T-helper 2 cell (primary cell): ENCODE measurements at places on chromosomes 13 and 19.
A peak's percentile ranks its signal among the peaks of the same experiment; 100 is the strongest.

DNA sequence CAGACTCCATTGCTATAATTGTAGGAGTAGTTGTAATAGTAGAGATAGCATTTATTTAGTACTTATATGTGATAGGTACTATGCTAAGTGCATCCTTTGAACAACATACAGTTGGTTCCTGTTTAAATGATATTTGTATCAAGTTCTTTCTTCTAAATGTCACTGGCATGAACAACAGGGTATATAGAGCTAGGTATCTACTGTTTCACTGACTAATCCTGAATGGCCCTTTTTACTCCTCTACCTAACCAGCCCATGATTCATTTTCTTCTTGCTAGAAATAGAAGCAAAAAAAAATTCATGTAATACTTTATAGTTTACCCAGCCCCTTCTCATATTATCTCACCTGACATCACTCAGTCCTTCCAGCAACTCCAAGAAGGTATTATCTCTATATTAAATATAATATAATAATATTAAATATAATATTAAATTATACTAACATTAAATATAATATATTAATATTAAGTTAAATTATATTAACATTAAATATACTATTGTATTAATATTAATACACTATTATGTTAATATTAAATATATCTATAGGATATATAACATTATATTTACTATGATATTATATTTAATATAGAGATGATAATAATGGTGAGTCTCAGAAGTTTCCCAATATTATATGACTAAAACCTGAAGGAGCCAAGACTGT is 74.2 kb downstream of the FRY start:
- no peak for DNase-seq

- DNase-seq: no peak
These were observed 99.2 kb downstream of the SLC7A1 start for GRCh38 chr13:29496241-29496712.

DNA sequence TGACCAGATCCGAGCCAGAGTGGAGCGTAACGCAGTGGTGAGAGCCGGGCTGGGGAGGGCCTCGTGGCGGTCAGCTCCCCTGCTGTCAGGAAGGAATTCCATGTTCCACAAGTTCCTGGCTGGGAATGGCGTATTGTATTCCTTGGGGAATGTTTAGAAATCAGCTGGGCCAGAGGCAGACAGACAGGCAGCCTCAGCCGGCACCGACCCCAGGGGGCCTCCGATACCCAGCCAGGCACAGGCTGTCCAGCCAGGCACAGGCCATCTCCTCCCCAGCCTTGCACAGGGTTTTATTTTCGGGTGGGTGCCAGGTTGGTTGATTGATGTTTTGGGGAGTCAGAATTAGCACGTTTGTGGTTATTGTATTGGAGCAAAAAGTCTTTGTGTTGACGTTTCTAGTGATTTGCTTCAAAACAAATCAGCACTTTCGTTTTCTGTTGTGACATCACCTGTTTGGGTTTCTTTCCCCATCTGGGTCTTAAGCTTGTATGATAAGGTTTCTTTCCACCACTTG is 126.6 kb upstream of the MCF2L start:
- DNase-seq: no peak

DNA sequence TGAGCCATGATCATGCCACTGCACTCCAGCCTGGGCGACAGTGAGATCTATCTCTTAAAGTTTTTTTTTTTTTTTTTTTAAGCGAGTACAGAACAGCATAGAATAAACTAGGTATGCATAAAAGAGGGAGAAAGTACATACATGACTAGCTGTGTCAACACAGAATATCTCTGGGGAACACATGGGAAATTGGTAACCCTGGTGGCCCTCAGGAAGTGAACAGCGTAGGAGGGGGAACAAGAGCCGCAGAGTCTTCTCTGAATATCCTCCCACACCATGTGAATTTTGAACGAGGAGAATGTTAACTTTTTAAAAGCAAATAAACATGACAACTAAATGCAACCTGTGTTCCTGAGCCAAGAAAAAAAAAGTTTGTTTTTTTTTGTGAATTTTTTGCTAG is 15.2 kb downstream of the PHLDB3 start:
- no peak for DNase-seq

DNA sequence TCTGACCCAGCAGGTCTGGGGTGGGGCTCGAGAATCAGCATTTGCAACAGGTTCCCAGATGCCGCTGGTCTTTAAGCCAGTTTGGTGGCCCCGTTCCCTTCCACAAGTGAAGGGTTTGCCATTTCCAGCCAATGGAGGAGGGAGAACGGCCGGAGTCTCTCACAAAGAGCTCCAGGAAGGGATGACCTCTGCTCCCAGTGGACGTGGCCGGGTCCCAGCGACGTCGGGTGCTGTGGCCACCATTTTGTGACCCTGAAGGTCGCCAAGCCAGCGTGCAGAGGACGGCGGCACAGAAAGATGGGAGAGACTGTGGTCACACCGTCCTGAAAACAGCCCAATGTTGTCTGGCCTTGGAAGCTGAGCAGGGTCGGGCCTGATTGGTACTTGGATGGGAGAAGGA is 8.0 kb downstream of the SHC2 start:
- no peak for DNase-seq

DNA sequence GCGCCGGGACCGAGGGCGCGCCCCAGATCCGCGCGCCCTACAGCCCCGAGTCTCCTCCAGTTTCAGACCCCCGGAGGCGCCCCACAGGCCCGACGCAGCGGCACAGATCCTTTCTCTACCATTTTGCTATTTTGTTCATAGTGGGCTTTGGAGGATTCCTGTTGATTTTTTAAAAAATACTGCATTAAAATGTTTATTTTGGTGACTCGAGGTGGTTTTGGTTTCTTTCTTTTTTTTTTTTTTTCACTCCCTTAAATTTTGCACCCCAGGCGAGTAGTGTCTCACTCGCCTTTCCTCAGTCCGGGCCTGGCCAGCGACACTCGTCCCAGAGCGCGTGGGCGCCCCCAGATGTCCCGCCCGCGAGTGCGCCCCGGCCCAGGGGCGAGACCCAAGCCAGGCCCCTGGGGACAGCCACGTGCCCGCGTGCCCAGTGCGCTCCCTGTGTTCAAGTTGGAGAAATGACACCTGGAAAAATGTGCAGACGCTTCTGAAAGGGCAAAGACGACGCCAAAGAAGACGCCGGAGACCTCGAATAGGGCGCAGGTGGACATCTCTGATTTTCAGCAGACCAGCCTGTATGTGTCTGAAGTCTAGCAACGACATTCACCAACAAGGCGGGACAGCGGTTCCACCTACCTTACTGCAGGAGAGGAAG is 471 bp upstream of the INSR start:
- DNase-seq: no peak

- peak; percentile 27 for DNase-seq
These were observed 21.2 kb upstream of the DOCK9 start for GRCh38 chr13:98998831-98999638.

- no peak for DNase-seq
These were observed 81.3 kb downstream of the URI1 start for GRCh38 chr19:30023330-30023729.

DNA sequence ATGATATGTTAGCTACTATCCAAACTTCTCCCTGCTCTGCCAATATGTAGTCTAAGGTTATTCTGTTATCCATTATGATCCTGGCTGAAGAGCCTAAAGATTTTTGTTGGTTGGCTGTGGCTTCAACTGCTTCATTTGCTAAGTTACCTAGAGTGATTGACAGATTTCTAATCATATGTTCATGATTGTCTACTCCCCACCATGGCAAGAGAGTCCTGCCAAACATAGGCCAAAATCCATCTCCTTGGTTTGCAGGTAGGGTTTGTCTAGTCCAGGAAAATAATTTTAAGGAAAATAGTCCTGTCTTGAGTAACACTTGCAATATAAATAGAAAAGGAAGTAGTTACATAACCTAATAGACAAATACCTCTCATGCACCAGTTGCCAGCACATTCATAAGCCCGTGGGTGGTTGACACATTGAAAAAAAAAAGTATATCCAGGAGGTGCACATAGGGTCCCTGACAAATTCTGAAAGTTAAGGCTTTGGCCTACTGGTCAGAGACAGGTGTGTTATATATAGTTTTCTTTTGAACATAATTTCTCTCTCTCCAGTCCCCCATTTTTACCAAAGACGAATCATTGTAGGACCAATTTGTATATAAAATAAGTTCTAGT is 5.4 kb upstream of the CBY2 start:
- no peak for DNase-seq

GRCh38 chr13:25494698-25495411 is 123.1 kb downstream of the ATP8A2 start:
- DNase-seq: no peak

- DNase-seq: no peak
These were observed 632.3 kb downstream of the SLITRK6 start for GRCh38 chr13:85166891-85167290.

DNA sequence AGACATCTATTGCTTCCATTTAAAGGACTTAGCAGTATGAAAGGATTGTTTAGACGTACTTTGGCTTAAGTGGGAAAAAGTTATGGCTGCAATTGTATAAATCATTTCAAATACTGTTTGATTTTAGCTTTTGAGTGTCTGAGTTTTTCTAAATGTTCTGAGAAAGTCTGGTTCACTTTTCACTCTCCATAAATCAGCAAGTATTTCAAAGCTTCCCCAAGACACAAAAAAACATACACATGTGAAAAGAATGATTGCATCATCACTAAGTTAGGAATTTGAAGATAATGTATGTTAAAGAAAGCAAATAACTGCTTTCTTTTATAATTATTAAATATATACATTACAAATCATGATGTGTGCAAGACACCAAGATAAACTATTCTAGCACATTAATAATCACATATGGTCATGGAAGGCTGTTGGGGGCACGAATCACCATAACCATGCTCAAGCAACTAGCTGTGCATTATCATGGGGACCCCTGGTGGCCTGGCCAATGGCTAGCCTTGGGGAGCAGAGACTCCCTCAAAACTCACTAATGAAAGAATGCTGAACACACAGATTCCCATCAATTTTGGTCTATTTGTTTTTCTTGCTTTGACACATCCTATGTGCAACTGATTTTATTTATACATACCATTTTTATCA is 111.1 kb downstream of the MIPEP start:
- DNase-seq: peak; percentile 19

DNA sequence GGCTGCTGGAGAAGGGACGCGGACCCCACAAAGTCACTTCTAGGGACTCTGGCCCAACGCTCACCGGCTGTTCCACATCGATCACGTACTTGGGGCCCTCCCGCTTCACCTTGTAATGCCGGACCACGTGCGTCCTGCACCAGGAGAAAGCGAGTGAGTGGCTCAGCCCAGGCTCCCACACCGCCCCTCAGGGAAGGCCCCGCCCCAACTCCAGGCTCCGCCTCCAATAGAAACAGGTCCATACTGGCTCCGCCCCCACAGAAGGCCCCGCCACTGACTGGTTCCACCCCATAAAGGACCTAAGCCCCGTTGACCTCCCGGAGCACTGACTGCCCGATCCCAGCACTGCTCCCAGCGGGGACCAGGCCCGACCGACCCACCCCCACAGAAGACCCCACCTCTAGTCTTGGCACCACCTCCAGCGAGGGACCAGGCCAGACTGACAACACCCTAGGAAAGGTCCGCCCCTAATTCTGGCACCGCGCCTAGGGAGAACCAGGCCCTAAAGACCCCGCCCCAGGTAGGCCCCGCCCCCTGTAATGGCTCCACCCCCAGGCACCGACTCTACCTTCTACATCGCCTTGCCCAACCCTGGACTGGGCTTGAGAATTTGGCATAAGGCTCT is 11.3 kb downstream of the STAP2 start:
- DNase-seq: peak; percentile 49

DNA sequence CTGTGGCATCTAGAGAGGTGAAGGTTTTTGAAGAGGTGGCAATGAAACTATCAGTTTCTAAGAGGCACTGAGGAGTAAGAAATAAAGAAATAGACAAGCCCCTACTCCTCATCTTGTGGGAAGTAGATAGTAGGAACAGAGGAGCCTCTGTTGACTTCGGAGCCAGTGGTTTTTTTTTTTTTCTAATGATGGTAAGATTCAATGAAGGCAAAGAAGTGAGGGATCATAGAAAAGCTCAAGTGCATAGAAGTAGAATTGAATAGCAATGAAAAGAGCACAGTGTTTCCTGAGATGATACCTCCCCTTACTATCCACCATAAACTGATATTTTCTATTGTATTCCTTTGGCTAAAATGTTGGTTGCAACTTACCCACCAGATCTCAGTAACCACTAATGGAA is 46.3 kb downstream of the FREM2 start:
- DNase-seq: no peak

- DNase-seq: no peak
These were observed 84.8 kb downstream of the ZNF728 start for GRCh38 chr19:22918221-22918620.

GRCh38 chr19:39275578-39275977 is 7.4 kb downstream of the IFNL2 start:
- no peak for DNase-seq

GRCh38 chr13:97256343-97256783 is 34.2 kb downstream of the MBNL2 start:
- no peak for DNase-seq

DNA sequence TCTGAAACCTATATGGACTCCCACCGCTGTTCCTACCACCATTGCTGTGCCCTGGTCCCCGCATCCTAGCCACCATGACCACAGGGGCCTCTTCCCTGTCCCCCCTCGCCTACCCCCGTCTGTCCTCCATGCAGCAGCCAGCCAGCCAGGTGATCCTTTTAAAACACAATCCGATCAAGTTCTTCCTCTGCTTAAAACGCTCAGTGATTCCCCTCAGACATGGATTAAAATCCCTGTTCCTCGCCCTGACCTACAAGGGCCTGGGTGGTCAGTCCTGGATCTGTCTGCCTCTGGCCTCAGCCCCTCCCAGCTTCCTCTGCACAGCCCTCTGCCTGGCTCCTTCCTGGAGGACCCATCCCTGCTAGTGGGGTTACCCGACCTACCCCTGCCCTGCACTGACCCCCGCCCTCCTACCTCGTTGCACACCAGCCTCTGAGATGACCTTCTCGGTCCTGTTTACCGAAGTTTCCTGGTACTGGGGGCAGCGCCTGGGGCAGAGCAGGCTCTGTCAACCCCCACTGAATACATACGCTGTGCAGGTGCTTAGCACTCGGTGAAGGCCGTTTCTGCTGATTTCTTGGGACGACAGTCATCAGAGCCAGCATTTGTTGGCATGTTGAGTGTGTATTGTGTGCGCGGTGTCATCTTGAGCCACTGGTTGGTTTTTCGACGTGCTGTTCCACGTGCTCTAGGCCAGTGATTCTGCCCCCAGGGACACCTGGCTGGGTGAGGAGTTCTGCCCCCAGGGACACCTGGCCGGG is 14.7 kb upstream of the LENG8 start:
- DNase-seq: no peak
